ENCODE measurements at places on chromosomes 4 and X. TPM values are rescaled to one million over a fixed set of nuclear protein-coding genes. Genes with fewer than 3 reads are reported as not detected.

DNA sequence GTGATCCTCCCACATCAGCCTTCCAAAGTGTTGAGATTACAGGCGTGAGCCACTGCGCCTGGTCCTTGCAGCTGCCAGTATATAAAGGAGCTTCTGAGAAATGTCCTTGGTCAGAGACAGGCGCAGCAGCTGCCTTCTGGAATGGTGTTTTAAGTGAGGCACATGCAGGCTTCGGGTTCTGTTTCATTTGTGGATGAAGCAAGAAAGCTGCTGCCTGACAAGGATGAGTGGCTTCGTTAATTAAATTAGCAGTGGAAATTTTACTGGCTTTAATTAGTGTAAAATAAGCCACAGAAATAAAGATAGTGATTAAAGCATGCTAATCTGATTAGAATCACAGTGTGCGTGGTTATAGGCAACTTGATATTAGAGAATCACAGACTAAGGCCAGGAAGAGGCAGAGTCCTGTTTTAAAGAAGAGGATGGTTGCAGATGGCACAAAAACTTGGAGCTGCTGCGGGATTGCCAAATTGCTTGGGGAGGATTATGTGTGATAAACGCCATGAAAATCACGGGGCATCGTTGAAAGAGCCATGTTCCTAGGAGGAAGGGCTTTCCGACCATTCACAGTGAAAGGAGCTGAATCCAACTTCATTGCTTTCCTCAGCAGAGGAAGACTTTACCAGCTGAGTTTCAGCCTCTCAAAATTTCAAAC, 348.4 kb upstream of the FAT1 start:
- H3K27me3 ChIP-seq, result no peaks in the 10 kb centered on the region
- DNase-seq, result no peak
- H3K4me1 ChIP-seq, result peaks cover 16% of the 10 kb centered on the region
- H3K36me3 ChIP-seq, result peaks cover 2% of the 10 kb centered on the region
- H3K4me3 ChIP-seq, result no peak overlapping the region
- H3K27ac ChIP-seq, result no peak overlapping the region

DNA sequence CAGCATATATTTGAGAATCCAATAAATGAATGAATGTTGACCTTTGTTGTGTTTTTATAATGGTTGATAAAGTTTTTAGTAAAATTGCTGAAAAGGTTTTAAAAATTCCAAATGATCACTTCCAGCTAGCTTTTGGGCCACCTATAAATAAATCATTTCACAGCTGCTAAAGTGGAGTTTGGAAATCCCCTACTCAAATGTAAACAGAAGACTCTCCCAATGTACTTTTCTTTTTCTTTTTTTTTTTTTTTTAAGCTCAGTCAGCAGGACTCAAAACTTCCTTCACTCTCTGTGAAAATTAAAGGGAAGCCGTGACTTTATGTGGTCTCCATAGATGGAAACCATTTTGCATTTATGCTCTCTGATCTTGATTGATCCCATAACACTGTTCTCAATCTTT, 45.2 kb downstream of the CXCL13 start:
- H3K27ac ChIP-seq, result no peak overlapping the region
- peaks cover 25% of the 10 kb centered on the region for H3K27me3 ChIP-seq
- H3K4me3 ChIP-seq, result no peak overlapping the region
- DNase-seq, result no peak
- no peaks in the 10 kb centered on the region for H3K36me3 ChIP-seq
- H3K4me1 ChIP-seq, result peaks cover 11% of the 10 kb centered on the region

DNA sequence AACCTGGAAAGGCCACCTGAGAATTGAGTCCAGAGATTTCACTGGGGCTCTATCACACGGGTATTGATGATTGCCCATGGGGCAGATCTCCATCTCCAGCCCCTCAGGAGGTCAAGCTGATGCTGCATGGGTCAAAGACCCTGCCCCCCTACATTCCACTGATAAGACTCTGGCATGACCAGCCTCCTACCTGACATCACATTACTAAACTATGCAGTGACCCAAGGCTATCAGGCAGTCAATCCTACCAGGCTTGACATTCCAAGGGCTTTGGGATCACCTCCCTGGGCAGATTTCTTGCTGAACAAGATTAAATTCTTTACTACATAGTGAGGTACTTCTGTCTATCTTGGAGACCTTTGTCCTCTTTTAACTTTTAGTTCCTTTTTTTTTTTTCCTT, 192.7 kb upstream of the STS start:
- no peaks in the 10 kb centered on the region for H3K4me1 ChIP-seq
- H3K27me3 ChIP-seq, result no peaks in the 10 kb centered on the region
- H3K4me3 ChIP-seq, result no peak overlapping the region
- H3K27ac ChIP-seq, result no peak overlapping the region
- DNase-seq, result no peak
- H3K36me3 ChIP-seq, result no peaks in the 10 kb centered on the region

DNA sequence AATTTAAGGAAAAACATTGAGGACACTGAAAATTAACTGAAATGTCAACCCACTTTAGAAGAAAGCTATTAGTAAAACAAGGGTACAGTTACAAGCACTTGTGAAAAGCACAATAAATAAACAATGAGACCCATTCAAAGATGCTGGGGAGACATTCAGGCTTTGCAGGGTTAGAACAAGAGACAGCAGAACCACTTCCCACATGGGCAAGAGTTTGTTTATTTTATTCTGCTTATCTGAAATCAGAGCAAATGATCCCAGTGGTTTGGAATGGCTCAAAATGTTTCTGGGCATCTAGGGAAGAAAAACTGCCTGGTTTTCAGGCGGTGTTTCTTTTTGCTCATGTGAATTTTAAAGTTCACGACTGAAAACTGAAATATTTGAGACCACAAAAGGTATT, 42.4 kb downstream of the PPP3CA start:
- H3K27me3 ChIP-seq, result no peaks in the 10 kb centered on the region
- no peak overlapping the region for H3K27ac ChIP-seq
- H3K36me3 ChIP-seq, result no peaks in the 10 kb centered on the region
- no peak overlapping the region for H3K4me3 ChIP-seq
- peaks cover 27% of the 10 kb centered on the region for H3K4me1 ChIP-seq

- no peaks in the 10 kb centered on the region for H3K36me3 ChIP-seq
- H3K27me3 ChIP-seq, result no peaks in the 10 kb centered on the region
- H3K27ac ChIP-seq, result no peak overlapping the region
- DNase-seq, result peak; percentile 46
- peaks cover 3% of the 10 kb centered on the region for H3K4me1 ChIP-seq
Measured at GRCh38 chr4:17722356-17722700, 59.1 kb downstream of the FAM184B start.

GRCh38 chr4:110705440-110705782, 82.5 kb upstream of the PITX2 start:
- no peaks in the 10 kb centered on the region for H3K4me1 ChIP-seq
- DNase-seq, result no peak
- H3K27me3 ChIP-seq, result no peaks in the 10 kb centered on the region
- H3K36me3 ChIP-seq, result no peaks in the 10 kb centered on the region
- no peak overlapping the region for H3K4me3 ChIP-seq

- no peak for DNase-seq
- H3K27ac ChIP-seq, result no peak overlapping the region
- no peak overlapping the region for H3K4me3 ChIP-seq
- peaks cover 20% of the 10 kb centered on the region for H3K4me1 ChIP-seq
- H3K36me3 ChIP-seq, result peaks cover 4% of the 10 kb centered on the region
Measured at GRCh38 chr4:53307819-53308780, 57.8 kb downstream of the SCFD2 start.

The PNMA6F gene
- not detected for total RNA-seq

The MRPS18C gene
- total RNA-seq, result 38.9 TPM

Measured in osteocyte (in vitro differentiated cells).